Thoracic aorta (tissue), 2 donors: ENCODE measurements at places on chromosomes 13 and 19. TPM values are rescaled to one million over a fixed set of nuclear protein-coding genes. Genes with fewer than 3 reads are reported as not detected.

GRCh38 chr19:49677231-49677900 is at the start of gene PRMT1:
TSS of gene PRMT1 (plus strand) at chr19:49677271. CDS start at chr19:49677281, 10 bp downstream.
- DNase-seq = no peak

- no peak for DNase-seq
Observed at GRCh38 chr13:40969169-40969901, 49.8 kb downstream of the ELF1 start.

- no peak for DNase-seq
Observed at GRCh38 chr19:3125900-3126524, 9.8 kb upstream of the GNA15 start.

- no peak for DNase-seq
Observed at GRCh38 chr13:109836629-109837607, 50.5 kb upstream of the IRS2 start.

DNA sequence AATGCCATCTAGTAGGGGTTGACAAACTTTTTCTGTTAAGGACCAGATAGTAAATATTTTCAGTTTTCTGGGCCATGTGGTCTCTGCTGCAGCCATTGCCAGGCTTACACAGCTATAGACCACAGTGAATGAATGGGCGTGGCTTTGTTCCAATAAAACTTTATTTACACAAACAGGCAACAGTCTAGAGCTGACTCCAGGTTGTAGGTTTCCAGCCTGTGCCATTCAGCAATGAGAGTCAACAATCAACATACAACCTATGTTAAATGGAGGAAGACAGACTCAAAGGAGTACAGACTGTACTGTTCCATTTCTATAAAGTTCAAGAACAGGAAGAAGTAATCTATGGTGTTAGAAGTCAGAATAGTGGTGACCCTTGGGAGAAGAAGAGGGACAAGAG is 15.2 kb upstream of the IZUMO2 start:
- DNase-seq = no peak

DNA sequence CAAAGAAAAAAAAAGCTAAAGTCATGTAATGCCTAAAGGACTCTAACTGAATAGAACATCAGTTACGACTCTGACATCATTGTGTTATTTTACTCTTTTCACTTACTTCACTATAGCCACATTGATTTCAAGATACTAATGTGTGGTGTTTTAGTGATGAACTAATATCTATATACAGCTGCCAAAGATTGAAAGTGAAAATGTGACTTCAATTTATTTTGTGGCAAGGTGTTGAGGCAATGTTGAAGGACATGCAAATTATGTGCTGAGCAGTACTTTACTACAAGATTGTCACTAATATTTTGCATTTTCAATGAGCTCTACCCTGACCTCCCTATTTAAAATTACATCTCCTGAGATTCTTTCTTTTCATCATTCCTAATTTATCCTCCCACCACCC is 1911.9 kb upstream of the PCDH20 start:
- no peak for DNase-seq

GRCh38 chr19:50432221-50433028 is at the start of gene MYBPC2:
TSS of gene MYBPC2 (plus strand) at chr19:50432892. CDS start at chr19:50432954, 62 bp downstream.
- DNase-seq = no peak

GRCh38 chr13:38941353-38941945 is 49.2 kb downstream of the STOML3 start:
- no peak for DNase-seq

GRCh38 chr19:57830071-57830602 is at the start of gene ZNF587B:
TSS of gene ZNF587B (plus strand) at chr19:57830299. CDS start at chr19:57830529, 230 bp downstream.
- DNase-seq = no peak

DNA sequence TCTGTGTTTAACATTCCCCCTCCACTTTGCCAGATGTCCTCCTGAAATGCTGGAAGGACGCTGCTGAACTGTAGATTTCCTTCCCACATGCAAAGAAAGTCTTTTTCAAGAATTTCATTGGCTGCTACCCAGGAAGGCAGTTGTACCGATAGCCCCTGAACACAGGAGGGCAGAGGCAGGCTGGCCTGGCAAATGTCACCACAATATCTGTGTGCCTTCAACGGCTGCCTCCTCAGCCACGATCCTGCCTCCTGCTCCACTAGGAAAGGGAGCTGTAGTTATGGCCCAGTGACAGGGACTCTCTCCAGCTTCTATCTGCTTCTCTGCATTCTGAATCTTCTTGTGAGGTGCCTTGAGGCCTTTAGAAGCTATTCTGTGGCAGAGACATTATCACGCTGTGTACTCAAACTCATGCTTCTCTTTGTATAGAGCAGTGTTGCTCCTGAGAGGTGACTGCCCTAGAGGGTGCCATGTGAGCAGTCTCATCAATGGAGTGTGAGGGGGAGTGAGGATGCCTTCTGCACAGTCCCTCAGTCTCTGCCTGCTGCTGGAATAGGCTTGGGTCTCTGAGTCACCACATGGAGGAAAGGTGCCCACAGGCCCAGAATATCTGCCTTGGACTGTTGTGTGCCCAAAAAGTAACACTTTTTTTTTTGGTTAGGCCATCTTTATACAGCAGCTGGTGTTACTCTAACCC is 279.8 kb downstream of the DNAJC15 start:
- DNase-seq = no peak

DNA sequence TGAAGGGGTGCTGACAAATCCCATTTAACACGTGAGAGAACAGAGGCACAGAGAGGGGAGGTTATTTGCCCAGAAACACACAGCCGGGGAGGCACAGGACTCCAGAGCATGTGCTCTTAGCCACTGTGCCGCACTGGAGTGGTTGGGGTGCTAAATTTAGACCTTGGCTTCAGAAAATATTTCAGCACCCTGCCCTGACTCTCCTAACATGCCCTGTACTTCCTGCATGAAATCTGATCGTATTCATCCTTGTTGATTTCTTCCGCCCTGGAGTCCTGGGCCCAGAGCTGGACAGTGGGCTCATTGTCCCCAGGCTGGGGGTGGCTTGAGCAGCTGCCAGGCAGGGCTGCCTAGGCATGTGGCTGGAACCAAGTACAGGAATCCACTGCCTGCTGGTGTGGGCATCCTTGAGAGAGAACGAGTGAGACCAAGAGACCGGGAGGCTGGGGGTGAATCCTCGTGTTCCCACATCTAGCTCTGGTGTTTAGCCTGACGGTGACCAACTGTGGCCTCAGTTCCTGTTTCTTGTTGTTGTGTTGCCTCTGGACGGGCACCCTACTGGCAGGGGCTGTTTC is 5.3 kb downstream of the SLC27A1 start:
- DNase-seq = no peak

- DNase-seq = no peak
Observed at GRCh38 chr19:30733826-30734550, 361.8 kb downstream of the ZNF536 start.

DNA sequence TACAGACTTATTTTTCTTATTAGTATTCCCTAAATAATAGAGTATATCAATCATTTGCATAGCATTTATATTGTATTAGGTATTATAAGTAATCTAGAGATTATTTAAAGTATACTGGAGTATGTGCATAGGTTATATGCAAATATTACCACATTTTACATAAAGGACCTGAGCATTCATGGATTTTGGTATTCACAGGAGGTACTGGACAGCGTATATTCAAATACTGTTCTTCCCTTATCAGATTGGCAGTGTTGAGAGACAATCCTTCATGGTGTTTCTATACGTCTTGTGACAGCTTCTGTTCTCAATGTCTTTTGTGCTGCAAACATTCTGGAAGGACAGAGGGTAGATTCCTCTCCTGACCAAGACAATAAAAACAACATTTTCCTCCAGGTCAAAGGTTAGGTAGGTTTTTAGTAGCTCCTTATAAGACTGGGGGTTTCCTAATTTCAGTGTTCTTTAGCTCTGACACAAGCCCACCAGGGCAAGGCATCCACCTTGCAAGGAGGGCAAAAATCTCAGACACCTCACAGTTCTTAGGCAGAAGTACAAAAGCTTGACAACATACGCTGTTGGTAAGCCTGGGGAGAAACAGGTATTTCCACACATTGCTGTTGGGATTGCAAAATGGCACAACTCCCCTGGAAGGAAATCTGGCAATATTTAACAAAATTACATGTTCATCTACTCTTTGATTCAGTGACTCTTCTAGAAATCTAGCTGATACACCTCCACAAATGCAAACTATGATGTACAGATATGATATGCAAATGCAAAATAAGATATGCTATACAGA is 20.6 kb upstream of the PCCA start:
- no peak for DNase-seq

DNA sequence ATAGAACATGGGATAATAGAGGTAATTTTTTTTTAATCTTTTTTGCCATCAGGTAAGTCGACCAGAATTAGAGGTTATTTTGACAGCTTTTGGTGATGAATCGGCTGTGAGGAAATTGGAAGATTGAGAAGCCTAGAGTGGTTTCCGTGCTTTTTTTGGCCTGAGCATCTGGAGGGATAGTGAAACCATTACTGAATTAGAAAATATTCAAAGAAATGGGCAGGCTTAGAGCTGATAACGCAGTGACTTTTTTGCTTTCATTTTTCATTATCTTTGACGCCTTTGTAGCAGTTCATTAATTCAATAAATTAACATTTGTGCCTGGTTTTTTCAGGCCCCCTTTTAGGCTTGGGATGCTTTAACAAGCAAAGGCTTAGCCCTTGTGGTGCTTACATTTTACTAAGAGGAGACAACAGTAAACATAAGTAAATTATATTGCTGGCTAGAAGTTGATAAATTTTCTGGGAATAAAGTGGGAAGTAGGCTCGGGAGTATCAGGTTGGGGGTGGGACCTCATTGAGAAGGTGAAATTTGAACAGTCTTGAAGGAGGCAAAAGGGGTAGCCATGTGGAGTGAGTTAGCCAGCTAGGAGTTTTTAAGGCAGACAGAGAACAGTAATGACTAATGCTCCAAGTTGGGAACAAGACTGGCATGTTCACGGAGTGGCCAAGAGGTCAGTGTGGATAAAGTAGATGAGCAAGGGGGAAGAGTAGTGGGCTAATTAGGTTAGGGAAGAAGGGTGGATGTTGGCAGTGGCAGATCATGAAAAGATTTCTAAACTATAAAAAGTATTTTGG is 36.5 kb downstream of the GTF2F2 start:
- no peak for DNase-seq

Gene LILRA1
- total RNA-seq = 2.7 TPM
